ENCODE measurements at places on chromosomes 3 and 15.
A peak's percentile ranks its signal among the peaks of the same experiment; 100 is the strongest.

DNA sequence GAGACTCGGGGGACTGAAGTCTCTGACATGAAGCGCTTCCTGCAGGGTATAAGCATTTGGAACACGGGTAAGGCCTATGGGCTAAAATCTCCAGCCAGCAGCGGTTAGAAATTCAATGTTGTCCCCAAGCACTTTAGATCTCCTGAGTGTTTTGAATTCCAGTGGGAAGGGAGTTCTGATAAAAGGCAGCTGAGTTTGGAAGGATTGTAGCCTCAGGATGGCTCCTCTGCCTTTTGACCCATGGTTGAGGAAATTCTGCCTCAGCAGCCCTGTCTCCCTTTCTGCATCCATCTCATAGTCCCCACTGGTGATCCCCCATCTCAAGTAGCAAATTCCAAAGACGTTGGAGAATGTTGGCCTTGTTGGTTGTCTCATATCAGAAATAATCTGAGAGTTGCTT lies 24.2 kb upstream of the HACD2 start:
- no peak for DNase-seq

DNA sequence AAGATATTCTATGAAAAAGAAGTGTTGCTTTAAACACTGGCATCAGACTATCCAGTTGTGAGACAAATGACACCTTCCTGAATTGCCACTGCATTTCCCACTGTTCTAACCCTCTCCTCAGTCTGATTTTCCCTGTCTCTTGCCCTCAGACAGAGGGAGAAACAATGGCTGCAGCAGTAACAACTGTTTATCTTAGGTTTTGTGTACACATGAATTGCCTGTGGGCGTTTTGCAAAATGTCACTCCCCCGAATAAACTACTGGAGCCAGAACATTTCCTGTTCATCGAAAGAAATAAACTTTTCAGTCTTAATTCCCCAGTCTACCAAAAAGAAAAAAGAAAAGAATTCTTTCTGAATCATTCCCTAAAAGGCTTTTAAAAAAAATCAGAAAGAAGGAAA lies 155.1 kb downstream of the MAGI1 start:
- no peak for DNase-seq

DNA sequence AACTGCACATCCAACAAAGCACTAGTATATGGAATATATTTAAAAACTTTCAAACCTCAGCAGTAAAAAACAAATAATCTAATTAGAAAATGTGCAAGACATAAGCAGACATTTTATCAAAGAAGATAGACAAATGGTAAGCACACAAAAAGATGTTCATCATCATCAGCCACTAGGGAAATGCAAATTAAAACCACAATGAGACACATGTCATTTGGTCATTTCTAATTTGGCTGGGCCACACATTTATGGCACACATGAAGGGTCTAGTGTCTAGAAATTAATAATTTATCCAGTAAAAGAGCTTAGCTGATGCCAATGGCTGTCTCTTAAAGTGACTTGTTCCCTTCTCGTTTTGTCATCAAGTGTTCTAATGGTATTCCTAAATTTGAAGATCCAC lies 45.8 kb downstream of the ARHGAP31 start:
- no peak for DNase-seq

DNA sequence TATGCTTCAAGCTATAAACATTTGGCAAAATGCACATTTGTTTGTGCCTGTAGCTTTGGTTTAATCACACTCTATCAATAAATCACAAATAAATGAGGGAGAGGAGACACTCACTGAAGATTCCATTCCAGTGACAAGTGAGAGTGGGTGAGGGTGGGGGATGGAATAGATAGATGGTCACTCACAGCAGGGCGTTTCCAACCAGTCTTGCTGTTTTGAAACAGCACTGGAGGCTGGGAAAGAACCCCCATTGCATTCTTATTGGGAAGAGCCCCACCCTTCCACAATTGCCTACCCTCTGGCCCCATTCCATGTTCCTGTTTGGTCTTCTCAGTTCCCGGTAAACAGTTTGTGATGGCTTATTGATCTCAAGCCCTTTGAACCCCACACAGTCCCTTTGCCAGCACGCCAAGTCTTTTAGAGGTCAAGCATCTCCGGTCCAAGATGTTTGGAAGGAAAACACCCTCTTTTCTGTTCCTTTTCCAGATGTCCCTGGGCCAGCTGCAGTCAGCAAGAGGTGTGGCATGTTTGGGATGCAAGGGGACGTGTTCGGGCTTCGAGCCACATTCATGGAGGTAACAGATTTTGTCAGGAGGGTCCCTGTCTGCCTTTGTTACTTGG lies 30.7 kb downstream of the LMCD1 start:
- DNase-seq, result no peak

DNA sequence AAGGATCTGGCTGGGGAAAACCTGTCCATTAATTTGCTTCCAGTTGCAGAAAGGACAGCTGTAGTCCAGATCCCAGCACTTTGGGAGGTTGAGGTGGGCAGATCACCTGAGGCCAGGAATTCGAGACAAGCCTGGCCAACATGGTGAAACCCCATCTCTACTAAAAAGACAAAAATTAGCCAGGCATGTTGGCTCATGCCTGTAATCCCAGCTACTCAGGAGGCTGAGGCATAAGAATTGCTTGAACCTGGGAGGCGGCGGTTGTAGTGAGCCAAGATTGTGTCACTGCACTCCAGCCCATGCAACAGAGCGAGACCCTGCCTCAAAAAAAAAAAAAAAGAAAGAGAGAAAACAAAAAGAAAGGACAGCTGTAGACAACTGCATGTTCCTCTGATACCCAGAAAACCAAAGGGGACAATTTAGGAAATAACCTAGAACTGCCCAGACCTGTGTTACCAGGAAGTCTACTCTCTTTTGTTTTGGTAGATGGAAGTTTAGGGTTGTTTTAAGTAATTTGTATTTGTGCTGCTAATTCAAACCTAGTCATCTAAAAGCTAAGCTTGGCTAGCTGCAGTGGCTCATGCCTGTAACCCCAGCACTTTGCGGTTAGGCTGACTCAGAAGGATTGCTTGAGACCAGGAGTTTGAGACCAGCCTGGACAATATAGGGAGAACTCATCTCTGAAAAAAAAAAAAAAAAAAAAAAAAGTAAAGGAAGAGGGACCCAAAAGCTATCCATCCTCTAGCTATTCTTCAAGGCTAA lies 22.7 kb downstream of the EXD1 start:
- no peak for DNase-seq

GRCh38 chr15:51195459-51195858 lies 100.8 kb upstream of the TNFAIP8L3 start:
- DNase-seq, result no peak

- DNase-seq, result no peak
Measured at GRCh38 chr3:28267984-28268849, 26.8 kb downstream of the CMC1 start.

DNA sequence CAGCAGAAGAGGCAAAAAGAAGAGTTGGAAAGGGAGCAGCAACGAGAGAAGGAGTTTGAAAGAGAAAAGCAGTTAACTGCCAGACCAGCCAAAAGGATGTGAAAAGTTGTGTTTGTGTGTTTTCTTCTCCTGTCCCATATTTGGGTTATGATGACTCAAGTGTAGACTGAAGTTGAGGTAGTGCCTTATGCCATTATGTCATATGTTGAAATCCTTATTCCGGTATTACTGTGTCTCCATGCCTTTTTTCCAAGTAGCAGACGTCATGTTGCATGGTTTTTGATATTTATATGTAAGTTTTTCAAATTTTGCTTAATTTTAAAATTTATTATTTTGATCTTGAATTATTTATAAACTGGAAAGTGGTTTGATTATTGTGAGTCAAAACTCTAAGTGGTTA lies 19.2 kb downstream of the BLOC1S6 start:
- DNase-seq, result no peak

DNA sequence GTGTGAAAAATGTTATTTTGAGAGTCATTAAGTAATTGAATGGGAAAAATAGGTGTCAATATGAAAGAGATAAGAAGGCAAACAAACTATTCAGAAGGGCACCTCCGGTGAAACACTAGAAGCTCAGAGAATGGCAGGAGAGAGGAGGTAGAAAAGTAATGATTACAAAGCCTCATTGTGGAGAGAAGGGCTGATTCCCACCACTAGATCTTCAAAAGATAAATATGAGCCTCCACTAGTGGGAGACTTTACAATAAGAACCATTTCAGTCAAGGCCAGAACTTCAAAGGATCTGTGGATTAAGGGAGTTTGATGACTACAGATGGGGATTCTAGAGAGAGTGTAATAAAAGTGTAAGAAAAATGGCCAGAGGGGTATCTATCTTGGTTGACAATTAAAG lies 535.6 kb downstream of the NLGN1 start:
- DNase-seq, result no peak

GRCh38 chr15:39539466-39539865 lies 41.4 kb upstream of the THBS1 start:
- no peak for DNase-seq

- DNase-seq, result no peak
Measured at GRCh38 chr15:32792436-32792835, 74.6 kb downstream of the GREM1 start.

DNA sequence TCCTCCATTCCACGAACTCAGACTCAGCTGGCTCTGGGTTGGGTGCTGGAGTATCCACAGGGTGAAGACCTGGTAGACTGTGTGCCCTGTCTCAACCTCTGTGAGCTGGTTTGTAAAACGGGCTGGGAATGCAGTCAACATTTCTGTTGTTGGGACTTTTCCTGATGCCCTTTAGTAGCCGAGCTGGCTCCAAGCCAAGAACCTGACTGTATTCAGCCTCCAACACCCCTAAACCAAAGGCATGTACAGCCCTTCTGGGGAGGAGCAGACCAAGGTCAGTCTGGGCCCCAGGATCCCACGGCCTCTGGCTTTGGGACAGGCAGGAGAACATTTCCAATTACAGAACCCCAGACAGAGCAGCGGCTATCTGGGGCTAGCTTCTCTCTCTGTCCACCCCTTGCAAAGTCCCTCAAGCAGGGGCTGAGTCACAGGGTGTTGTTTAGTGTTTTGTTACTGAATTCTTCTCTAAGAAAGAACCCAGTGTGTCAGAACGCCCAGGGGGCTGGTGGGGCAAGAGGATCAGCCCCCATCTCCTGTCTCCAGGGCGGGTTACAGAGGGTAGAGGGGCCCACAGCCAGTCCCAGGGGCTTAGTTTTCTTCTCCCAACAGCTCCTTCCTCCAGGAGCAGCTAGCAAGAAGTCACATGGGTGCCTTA lies 56.8 kb upstream of the SLC6A6 start:
- DNase-seq, result no peak

DNA sequence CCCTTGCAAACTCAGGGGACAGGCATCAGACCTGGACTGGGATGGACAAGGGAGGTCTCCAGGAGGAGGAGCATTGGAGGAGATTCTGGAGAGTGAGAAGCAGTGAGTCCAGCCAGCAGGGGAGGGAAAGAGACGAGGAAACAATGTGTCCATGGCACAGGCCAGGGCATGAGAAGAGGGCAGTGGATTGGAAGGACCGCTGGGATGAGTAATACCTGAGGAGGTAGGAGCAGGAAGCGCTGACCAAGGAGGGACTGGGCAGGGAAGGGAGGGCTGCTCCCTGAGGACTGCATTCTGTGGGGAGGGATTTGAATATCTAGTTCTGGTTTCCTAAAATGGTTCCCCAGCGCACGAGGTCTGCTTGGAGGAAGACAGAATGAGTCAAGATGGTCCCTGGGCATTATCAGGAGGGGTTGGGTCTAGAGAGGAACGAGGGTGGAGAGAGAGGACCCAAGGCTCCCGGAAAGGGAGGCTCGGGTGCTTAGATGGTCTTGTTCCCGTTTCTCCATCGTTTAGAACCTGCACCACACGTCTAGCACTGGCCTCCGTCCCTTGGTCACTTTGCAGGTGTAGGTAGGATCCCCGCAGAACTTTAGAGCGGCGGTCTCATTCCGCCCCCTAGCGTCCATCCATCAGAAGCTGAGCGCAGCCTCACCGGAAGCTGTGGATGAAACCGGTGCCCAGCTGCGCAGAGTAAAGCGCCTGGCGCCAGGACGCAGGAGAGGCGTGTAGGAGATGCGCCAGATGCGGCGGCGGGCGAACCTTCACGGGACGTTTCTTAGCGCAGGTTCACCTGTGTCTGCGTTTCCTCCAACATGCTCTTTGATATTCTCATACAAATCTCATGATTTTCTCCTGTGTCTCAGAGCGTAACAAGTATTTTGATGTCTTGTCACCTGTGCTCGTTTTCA lies 190.7 kb upstream of the NDN start:
- DNase-seq, result peak; percentile 77

DNA sequence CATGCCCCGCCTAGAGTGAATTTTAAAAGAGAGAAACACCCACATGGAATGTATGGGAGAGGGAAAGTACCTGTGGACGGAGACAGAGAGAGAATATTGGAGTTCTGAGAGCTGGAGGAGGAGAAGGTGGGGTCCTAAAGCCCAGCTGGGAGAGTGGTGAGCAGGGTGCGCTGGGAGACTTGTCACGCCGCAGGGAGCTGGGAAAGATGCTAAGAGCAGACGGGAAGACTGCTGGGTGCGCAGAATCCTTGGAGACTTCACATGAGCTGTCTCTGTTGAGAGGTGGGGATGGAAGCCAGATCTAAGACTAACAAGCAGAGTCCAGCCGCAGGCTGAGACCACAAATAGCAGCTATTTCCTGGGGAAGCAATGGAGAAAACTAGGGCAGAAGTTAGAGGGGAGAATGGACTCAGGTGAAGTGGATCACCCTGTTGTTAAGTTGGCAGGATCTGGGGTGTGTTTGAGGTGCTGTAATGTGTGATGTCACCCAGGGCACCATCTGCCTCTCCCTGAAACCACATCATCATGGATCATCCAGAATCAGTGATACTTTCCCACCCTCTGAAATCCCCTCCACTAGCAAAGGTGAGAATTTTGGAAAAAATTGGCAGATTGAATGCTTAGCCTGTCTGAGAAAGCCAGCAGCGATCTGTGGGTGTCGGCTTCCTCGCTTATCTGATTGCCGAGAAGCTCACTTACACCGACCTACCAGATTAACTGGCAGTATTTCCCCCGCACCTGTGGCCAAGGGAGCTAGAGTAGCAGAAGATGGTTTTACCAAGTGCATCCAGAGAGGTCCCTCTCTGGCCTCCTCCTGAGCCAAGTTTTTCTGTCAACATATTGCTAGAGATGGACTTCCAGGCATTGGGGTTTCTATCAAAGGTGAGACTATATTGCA lies 174.8 kb upstream of the BHLHE40 start:
- no peak for DNase-seq

- no peak for DNase-seq
Measured at GRCh38 chr15:50181969-50182218, at the start of gene SLC27A2. Gene SLC27A2 (plus strand): TSS chr15:50182196. CDS start chr15:50182428, 232 bp downstream.

Data from head of caudate nucleus (tissue), 42 donors.